ENCODE measurements at places on chromosomes 12 and 14. TPM values are rescaled to one million over a fixed set of nuclear protein-coding genes. Genes with fewer than 3 reads are reported as not detected.
A peak's percentile ranks its signal among the peaks of the same experiment; 100 is the strongest.

GRCh38 chr14:32244404-32244803 lies 41.3 kb upstream of the RNU6-8 start:
- no peak for DNase-seq

DNA sequence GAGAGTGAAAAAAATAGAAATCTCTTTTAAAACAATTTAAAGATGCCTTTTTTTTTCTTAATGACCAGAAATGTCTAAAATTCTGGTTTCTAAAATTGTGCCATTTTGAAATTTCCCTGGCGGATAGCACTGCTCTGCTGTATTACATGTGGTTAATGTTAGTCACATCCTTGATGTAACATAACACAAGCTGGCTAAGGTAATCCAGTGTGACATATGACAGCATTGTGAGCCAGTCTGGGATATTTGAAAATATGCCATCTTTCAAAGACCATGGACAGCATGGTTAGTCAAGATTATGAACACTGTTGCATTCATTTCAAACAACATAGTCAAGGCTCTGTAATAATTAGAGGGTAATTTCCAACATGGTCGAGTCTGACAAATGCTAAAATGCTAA lies 133.2 kb downstream of the ALX1 start:
- DNase-seq = no peak

GRCh38 chr12:13094367-13094766 lies 9.1 kb downstream of the GSG1 start:
- DNase-seq = no peak

DNA sequence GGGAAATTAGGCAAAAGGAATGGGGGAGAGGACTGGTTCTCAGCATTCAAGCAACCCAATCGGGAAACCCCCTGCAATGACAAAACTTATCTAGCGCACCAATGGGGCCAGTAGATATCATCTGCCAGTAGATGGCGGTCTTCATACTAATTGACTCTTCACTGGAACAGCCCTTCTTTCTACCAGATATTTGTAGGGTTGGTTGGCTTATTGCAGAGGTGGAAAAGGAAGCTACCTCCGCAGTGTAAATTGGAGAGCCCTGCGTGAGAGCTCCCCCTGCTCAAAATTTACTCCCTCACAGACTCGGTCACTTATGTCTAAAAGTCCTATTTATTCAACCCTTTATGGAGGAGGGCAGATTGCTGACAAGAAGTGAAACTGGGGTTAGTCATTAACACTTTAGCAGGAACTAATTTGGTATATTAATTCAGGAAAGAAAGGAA lies 166.1 kb upstream of the CCND2 start:
- DNase-seq = peak; percentile 26

Gene PAX9
- total RNA-seq = 5.2 TPM

- no peak for DNase-seq
These were observed 35.0 kb downstream of the CORO1C start for GRCh38 chr12:108696111-108696995.

- DNase-seq = no peak
These were observed 33.2 kb downstream of the SAMD4A start for GRCh38 chr14:54599966-54600716.

DNA sequence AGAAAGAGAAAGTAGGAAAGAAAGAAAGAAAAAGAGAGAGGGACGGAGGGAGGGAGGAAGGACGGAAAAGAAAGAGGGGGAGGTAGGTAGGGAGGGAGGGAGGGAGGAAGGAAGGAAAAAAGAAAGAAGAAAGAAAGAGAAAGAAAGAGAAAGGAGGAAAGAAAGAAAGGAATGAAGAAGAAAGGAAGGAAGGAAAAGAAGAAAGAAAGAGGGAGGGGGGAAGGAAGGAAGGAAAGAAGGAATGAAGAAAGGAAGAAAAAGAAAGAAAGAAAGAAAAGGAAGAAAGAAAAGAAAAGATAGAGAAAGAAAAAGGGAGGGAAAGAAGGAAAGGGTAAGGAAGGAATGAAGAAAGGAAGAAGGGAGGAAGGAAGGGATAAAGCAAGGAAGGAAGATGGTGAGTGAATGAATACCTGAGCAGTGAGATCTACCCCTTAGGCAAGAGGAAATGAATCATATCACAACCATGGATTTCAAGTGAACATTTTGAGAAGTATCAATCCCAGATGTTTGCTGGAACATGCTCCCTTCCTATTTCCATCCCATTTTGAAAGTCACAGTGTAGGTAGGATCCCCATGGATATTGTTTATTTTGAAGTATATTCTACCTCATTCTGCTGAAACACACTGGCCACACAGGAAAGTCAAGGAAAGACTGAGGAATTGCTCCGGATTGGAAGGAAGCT lies 639.4 kb upstream of the TBX3 start:
- DNase-seq = no peak

- DNase-seq = no peak
These were observed 4.6 kb downstream of the TAC3 start for GRCh38 chr12:57011438-57012424.

GRCh38 chr14:93163564-93163963 lies 21.1 kb downstream of the MOAP1 start:
- DNase-seq = no peak

Gene PARPBP
- total RNA-seq = 23.5 TPM

- no peak for DNase-seq
These were observed 41.1 kb downstream of the GPR19 start for GRCh38 chr12:12654691-12655460.

DNA sequence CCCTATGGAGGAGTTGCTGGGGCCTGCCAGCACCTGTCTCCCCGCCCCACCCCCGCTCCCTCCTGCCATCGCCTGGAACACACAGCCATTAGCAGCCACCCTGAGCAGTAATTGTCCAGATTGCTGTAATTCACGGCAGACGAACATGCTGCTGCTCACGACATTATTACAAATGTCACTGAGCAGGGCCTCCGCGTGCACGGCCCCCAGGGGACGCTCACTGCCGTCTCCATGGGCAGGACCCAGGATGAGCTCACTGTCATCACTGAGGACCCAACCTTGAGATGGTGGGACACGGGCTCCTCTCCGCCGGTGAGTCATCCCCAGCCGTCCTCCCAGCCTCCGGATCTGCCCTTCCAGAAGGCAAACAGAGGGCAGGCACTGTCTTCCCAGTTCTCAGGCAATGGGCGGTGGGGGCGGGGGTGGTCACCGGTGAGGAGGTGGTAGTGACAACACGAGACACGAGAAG lies 100.4 kb downstream of the RFLNA start:
- DNase-seq = no peak

- DNase-seq = no peak
These were observed 178.8 kb downstream of the EXOC5 start for GRCh38 chr14:57089901-57090300.

- DNase-seq = no peak
These were observed 342.3 kb downstream of the ZFP36L1 start for GRCh38 chr14:68450391-68451120.

Gene ASCL1
- not detected for total RNA-seq

Gene HOXC12
- not detected for total RNA-seq

DNA sequence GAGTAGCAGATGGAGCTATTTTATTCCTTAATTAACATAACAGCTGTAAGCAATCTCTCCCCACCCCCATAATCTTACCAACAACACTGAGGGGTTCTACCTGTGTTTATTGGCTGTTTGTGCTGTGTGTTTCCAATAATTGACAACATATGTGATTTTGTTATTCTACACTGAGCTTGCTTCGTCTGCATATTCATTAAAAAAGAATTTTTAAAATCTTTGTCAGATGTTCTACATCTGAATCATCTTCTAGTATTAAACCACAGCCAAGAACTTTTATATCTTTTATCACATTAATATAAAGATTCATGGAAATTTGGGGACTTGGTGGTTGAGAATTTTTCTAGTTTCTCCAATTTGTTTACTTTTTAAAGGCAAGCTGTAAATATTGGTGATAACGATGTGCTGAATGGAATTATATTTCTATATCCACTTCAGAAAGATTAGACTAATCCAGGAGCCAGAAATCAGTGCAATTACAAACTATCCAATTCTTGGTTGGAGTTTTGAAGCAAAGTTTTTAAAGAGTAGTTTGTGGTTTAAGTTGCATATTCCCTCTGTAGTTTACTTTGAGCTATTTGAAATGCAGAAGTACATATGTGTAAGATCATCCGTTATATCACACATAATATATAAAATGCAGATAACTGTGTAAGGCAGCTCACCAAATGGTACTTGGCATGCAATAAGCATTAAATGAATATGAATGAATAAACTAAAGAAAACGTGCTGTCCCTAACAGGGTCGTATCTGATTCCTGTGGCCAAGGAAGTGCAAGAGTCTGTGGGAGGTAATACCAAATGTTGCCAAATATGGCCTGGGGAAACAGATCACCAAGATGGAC lies 206.9 kb downstream of the PELI2 start:
- DNase-seq = no peak

Gene CNTN1
- total RNA-seq = 3.0 TPM

DNA sequence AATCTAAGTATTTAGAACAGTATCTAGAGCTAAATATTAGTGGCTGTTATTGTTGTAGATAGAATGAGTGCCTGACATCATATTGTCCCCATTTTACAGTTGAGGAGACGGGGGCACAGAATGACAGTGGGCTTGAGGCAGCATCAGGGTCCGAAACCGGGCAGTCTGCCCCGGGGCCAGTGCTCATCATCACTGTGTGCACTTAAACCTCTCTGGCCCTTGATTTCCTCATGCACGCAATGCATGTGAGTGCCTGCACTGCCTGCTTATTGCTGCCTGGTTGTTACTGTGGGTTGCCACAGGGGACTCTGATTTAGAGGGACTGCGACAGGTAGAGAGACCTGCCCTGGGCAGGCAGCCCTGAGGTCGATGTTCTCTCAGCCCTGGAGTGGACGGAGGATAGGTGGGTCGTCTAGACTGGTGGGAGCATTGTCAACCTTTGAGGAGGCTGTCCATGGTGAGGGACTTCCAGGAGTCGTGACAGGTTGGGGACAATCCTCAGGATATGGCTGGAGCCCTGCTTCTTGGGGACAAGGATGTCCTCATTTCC lies 9.8 kb downstream of the ACVRL1 start:
- no peak for DNase-seq

Gene VDR
- 9.5 TPM for total RNA-seq

DNA sequence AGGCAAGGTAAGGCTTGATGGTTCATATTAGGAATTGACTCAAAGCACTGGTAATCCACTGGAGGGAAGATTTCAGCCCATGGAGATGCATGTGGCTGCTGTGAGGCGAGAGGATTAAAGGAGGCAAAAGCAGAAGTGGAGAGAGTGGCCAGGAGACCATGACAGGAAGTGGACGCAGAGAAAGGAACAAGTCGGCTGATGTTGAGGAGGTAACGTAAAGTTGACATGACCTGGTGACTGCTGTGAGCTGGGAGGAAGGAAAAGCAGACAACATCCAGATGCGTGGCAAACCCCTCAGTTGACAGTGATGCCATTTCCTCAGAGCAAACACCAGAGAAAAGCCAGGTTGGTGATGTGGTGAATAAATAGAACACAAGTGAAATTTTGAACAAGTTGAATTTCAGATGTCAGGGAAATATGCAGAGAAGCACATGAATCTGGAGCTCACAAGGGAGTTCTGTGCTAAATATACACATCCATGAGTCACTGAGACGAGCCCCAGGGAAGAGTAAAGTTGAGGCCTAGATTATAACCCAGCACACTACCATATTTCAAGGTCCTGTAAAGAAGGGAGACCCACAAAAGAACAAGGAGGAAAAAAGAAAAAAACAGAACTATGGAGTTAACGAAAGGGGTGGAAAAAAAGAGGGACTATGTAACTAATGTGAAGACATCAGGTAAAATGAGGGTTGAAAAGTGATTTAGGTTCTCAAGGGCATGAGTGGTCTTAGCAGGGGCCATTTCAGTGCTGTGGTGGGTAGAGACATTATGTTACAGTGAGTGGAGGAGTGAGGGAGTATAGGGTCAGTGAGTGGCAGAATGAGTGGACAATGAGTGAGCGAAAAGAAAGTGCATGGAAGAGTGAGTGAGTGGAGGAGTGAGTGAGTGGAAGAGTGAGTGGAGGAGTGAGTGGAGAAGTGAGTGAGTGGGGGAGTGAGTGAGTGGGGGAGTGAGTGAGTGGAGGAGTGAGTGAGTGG lies 61.6 kb upstream of the GZMB start:
- DNase-seq = no peak

Measured in HCT116 (cell line).